Cerebellar cortex (tissue), 1 donor: ENCODE measurements at places on chromosomes 16 and 17.

DNA sequence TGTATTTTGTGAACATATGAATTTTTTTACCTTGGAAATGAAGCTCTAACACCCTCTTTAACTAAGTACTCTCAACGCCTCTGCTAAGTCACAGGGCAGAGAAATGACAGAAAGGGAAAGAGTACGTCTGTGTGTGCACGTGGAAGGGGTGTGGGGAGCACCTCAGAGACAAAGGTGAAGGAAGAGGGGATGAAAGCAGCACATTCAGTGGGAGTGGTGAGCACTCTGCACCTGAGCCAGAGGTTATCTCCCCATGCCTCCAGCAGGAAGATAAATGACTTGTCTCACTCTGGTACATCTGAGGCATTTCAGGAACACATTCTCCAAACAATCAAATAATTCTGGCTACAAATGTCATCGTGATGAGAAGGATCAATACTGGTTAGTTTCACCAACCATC is 15.0 kb downstream of the GNA13 start:
- no peak for DNase-seq

GRCh38 chr17:66177048-66177447 is 14.9 kb downstream of the CEP112 start:
- no peak for DNase-seq

GRCh38 chr17:41777574-41778188 is 8.8 kb downstream of the JUP start:
- peak; percentile 83 for DNase-seq

GRCh38 chr17:1180958-1181752 is 1.4 kb upstream of the ABR start:
- peak; percentile 64 for DNase-seq

GRCh38 chr17:75087558-75088453 is at the start of gene SLC16A5:
Gene SLC16A5, plus strand, starts transcription at chr17:75087954. Its CDS starts 5,683 bp downstream, at chr17:75093637.
- peak; percentile 84 for DNase-seq

DNA sequence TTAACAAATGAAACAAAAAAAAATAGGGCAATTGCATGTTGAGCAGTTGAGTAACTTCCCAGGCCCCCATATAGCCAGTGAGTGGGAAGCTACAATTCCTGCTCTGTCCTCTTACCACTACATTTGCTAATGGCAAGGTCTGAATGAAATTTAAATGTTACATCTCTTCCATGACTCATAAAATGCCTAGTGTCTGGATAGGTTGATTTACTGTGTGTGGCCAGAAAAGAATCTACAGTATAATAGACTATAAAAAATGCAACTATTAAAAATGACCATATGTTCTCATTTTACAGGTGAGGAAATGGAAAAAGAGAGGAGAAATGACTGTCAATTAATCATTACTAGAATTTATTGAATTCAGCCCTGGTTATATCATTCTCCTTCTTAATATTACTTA is 1199.3 kb downstream of the CDH11 start:
- DNase-seq: no peak

GRCh38 chr17:18987862-18988545 is 16.6 kb downstream of the FAM83G start:
- DNase-seq: no peak

GRCh38 chr16:89040391-89040790 is 53.3 kb upstream of the ACSF3 start:
- DNase-seq: no peak

DNA sequence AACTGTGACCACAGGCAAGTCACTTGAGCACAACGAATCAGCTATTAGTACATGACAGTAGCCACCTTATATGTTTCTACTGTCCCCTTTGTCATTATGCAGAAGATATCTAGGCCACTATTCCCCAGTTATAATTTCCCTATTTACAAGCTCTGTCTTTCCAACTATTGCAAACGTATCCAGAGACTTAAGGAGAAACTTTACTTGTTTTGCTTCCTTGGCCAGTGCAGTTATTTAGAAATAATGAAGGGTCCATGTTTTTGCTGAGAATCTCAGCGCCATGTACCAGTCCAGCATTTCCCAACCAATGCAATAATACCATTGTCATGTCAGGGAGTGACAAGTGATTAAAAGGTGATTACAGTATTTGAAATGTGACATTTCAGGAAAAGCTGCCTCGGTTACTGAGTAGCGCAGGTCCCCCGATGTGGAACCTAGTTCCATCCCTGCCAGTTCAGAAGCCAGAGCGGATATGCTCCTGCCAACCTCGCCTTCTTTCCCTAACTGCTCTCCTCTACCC is 743 bp downstream of the ZNF624 start:
- DNase-seq: peak; percentile 47

GRCh38 chr17:72697602-72698146 is 394.8 kb downstream of the SLC39A11 start:
- no peak for DNase-seq

- no peak for DNase-seq
Observed at GRCh38 chr17:55453839-55454557, 32.4 kb upstream of the MMD start.

- no peak for DNase-seq
Observed at GRCh38 chr16:78363843-78364555, 264.5 kb downstream of the WWOX start.

- no peak for DNase-seq
Observed at GRCh38 chr16:9687737-9688319, 494.4 kb downstream of the GRIN2A start.

DNA sequence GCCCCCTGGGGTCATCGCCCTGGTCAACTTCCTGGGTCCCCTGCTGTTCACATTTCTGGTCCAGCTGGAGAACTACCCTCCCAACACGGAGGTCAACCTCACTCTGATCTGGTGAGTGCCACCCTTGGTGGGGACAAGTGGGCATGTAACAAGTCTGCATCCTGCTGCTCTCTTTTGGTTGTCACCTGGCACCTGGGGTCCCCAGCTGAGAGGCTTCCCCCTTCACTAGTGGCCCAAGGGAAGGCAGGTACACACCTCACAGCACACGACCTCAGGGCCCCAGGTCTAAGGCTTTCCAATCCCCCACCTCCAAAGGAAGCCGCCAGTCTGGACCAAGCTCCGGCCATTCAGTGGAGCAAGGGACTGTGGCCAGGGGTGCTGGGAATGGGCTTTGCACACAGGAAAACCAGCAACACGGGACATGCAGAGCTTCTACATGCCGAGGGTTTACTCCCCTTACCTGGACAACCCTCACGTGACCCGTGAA is 4.4 kb downstream of the TMC8 start:
- DNase-seq: no peak

DNA sequence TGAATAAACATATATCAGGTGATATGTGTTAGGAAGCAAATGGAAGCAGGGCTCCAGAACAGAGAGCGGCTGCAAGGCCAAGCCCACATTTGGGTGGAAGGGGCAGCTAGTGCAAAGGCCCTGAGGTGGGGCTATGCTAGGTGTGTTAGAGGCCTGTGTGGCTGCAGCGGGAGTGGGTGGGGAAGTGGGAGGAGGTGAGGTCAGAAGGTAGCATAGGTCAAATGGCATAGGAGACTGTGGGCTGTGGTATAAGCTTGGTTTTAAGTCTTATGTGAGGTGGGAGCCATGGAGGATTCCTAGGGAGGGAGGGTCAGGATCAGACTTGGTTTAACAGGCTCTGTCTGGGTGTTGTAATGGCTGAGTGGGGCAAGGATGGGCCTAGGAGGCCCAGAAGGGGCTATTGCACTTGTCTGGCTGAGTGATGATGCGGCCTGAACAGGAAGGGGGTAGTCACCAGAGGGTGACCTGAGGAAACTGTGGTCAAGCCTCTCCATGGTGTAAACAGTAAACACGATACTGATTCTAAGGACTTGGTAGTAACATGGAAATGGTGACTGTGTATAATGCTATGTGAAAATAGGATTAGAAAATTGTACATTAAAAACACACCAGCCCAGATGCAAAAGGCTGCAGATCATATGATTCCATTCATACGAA is 31.1 kb downstream of the RAI1 start:
- DNase-seq: no peak

- DNase-seq: no peak
Observed at GRCh38 chr16:84957192-84957591, 54.1 kb downstream of the ZDHHC7 start.

DNA sequence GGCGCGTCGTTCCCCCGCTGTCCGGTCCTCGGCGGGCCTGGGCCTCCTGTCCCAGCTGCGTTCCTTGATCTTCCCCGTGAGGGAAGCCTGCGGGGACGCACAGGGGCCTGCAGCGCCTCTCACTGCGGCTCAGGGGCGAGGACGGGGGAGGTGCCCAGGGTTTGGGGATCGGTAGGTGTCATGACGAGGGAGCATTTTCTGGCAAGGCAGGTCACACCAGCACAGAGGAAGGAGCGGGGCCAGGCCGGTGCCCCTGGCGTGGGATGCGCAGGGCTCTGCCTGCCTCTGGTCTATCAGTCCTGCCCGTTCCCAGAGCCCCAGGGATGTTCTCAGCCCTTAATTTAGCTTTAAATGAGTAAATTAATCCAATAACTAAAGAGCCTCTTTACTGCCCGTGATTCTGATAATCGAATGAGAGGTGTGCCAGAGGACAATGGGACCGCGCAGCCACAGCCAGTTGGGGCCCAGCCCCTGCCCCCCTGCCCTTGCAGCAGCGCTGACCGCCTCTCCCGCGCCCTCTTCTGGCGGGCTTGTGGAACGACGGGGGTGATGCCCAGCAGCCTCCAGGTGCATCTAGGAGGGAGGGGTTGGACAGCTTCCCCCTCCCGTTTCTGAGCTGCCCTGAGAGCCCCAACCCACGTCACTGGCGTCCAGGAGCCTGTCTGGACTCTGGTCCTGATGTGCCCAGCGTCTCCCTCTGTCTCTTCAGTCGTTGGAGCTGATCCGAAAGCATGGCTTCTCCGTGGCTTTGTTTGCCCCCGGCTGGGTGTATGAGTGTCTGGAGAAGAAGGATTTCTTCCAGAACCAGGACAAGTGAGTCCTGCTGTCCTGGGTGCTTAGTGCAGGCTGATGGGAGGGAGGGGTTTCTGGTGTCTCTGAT is 7.9 kb downstream of the ENGASE start:
- DNase-seq: no peak

DNA sequence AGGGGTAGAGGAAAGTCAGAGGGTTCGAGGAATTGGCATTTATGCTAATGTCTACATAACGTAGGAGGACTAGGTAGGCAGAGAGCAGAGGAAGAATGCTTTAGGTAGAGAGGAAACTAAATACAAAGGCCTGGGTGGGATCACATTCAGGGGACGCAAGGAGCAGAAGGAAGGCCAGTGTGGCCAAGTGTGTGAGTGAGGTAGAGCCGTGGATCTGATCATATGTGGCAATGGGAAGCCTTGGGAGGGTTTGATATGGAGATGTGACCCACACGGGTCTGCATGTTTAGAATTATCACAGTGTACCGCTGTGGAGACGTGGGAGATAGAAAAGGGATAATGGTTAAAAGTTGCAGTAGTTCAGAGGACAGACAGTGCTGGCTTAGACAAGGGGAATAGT is 43.1 kb downstream of the HLF start:
- no peak for DNase-seq

DNA sequence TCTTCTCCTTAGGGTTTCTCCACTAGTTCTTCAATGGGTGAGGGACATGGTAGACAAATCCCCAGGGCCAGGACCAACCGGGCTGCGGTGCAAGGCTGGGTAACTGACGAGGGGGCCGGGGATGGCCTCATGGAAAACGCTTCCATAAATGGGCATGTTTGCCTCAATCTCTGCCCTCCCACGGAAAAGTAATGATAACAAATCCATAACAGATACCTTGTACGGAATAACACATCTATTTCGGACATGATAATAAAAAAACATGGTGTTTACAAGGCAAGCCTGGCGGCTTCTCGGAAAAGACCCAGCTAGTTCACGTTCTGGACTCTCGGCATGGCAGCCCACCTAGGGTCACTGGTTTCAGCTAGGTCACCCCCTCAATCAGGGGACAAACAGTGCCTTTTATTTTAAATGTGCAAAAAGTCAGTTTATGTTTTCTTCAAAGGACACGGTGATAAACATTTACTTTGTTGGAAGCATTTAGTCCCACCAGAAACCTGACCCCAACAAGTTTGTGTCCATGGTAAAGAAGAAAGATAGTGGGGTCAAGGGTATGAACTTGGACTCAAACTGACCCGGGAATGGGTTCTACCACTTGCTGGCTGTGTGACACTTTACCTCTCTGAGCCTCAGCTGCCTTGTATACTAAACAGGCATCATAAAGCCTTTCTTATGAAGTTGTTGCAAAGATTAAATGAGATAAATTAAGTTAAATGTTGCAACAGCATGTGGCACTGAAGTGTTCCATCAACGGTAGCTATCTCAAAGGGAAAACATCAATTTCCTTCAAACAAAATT is 1.7 kb downstream of the MYH11 start:
- DNase-seq: no peak

DNA sequence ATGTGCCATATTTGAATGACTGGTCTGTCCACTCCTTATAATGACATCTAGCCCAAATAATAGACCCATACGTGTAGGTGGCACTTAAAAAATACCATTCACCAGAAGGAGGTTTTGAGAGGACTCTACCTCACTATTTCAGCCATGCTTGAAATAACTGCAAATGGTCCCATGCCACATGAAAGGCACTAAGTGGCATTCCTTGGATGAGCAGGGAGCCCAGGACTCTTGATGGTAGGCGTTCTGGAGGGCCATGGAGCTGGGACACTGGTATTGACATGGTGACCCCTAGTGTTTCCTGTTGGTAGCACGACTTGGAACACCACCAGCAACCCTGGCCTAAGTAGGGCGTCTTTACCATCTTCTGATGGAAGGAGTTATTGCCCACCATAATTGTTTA is 148.7 kb upstream of the ZFHX3 start:
- peak; percentile 59 for DNase-seq

- DNase-seq: no peak
Observed at GRCh38 chr17:37543637-37544052, 54.0 kb downstream of the DUSP14 start.

DNA sequence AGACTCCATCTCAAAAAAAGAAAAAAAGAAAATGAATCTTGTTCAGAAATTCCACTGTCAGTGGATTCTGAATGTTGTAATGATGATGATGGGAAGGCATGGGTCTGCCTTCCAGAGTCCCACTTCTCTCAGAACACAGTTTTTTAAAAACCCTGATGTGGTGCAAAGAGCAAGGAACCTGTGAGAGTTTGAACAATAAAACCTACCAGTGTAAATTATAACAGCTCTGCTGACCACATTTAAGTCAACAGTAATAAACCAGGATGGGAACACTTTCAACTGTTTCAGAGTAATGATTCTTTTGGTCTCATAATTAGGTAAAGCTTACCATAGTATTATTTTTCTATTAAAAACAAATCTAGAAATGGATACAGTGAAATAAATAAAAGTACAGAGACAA is 99.0 kb downstream of the MYO1D start:
- no peak for DNase-seq

DNA sequence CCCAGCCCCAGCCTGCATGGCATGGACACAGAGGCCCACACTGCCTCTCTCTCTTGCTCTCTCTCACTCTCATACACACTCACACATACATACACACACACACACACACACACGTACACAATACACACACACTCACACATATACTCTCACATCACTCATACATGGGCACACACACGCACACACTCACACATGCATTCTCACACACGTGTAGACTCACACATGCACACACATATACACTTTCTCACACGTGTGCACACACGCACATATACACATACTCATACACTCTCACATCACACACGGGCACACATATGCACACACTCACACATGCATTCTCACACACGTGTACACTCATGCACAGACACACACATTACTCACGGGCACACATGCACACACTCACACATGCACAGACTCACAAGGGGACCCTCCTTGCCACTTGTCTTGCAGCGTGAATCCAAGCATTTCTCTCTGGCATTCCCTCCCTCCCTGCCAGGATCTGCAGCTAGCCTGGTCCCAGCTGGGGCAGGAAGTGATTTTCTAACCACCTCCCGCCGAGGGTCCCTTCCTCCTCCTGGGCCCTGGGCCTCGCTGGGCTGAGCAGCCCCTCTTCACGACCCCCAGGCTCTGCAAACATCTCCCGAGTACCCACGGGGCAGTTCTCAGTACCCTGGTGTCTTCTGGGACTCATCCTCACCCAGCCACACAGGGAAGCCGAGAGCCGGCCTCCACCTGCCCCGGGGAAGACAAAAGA is 37.5 kb downstream of the IL21R start:
- DNase-seq: no peak
